Omental fat pad (tissue), 4 donors: ENCODE measurements at places on chromosomes 5 and 9. TPM values are rescaled to one million over a fixed set of nuclear protein-coding genes. Genes with fewer than 3 reads are reported as not detected.

The GARIN3 gene
- not detected for total RNA-seq

The GABRA6 gene
- total RNA-seq: not detected

GRCh38 chr5:135063511-135064234 is 29.6 kb upstream of the PITX1 start:
- no peak for DNase-seq

DNA sequence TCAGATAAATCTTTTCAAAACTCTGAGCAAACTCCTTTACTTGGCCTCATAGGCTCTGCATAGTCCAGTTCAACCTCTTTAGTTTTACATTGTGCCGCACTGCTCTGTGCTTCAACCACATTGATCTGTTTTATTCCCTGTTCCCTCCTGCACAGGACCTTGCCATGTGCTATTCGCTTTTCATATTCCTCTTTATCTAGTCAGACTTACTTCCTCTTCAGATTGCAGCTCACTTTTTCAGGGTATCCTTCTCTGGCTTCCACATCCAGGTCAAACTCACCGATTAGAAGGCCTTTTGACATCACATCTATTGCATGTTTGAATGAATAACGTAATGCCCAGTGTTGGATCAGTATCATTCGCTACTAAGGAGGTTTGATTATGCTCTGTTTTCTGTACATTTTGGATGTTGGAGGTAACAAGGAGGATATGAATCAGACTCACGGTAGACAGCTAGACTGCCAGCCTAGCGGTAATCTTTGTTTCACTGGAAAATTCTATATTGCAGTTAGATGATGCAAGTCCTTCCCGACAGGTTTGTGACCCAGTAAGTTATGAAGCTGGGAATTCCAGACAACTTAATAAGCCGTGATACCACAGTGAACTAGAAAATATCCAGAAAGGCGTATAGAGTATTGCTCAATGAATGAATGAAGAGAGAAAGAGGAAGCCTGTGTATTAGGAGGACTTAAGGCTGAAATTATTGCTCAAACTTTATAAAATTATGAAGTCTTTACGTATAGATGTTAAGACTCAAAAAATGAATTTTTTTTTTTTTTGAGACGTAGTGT is 65.7 kb downstream of the IQGAP2 start:
- DNase-seq: no peak

The OR1B1 gene
- not detected for total RNA-seq

DNA sequence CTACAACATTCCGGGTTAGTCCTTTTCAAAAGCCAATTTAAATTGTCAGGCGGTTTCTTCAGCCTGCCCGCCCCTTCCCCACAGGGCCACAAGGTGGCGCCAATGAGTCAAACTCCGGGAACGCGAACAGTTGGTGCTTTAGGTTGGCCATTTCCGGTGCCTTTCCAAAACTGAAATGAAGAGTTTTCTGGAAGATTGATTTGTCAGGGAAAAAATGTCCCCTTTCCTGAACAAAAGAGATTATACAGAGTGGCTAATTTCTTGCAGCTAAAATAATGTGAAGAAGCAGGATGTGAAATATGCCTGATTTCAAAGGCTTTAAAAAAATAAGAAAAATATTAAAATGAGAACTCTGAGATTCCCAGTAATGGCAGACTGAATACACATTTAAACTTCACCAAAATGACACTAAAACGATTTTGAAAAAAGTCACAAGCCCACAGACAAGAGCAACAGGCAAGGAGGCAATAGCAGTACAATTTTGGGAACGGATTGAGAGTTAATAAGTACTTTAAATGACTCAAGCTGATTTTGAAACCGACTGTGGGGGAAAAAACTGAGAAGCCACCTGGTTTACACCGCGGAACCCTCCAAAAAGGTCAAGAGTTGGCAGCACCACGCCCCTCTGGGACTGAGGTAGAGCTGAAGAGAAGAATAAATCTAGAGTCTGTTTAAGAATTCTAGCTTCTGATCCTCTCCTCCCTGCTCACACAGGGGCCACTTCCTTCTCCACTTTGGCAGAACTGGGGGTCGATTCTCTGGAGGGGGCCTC is 45.7 kb downstream of the SLC46A2 start:
- DNase-seq: peak; percentile 74

The ANKDD1B gene
- total RNA-seq: not detected

DNA sequence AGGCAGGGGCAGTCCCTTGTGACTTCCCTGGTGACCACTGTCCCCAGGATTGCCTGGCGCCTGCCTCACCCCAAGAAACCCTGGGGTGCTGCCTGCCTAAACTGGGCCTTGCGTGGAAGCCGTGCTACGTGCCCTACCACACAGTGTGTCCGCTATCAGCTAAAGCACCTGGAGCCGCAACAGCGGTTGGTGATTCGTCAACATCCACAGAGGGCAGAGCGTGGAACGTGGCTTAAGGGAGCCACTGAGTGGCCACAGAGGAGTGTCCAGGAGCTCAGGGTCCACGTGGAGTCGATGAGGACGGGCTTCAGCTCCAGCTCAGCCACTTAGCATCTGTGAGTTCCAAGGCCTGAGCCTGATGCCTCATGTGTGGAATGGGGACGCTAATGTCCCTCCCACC is 25.3 kb downstream of the LAMC3 start:
- no peak for DNase-seq

GRCh38 chr9:21750021-21750735 is 52.3 kb upstream of the MTAP start:
- no peak for DNase-seq

DNA sequence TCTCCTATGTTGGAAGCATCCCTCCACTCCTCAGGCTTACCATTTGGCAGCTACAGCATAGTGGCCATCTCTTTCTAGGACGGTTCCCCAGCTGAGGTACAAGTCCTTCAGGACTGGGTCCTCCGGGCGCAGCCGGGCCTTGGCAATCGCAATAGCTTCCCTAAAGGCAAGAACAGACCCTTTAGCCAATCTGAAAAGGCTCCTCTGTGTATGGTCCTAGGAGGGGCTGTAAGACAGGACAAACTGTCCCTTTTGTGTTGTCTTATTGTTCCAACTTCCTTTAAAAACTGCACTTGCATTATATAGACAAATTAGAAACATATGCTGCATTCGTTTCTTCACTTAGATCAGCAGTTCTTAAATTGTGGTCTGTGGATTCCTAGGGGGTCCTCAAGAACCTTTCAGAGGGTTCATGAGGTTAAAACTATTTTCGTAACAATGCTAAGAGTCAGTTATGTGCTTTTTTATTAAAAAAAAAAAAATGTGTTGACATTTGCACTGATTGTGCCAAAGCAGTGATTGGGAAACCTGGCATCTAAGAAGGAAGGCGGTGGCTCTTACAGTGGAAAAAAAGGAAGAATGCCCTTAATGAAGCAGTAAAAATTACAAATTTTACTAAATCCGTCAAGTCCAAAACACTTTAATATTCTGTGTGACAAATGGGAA is 38.7 kb downstream of the GEMIN5 start:
- DNase-seq: no peak

The DBH gene
- not detected for total RNA-seq

- DNase-seq: no peak
Observed at GRCh38 chr9:27192291-27192960, 83.4 kb downstream of the TEK start.

DNA sequence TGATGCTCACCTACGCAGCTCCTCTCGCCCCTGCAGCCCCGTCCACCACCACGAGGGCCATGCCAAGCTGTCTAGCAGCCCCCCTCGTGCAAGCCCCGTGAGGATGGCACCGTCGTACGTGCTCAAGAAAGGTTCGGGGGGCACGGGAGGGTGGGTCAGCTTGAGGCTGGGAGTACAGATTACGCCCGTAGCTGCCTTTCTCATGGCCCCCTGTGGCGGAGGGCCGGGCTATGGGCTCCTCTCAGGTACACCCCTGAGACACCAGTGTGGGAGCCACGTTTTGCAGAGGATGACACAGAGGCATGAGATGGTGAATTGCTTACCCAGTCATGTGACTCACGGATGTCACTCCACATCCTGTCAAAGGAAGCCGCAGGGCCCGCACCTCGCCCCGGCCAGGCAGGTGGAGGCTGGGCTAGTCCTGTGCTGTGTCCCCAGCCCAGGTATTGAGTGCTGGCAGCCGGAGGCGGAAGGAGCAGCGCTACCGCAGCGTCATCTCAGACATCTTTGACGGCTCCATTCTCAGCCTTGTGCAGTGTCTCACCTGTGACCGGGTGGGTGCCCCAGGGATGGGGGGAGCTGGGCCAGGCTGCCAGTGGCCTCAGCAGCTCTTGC is 33.7 kb downstream of the USP20 start:
- no peak for DNase-seq

GRCh38 chr9:92724528-92725265 is 39.9 kb downstream of the BICD2 start:
- DNase-seq: no peak

GRCh38 chr5:122713041-122713440 is 61.8 kb upstream of the SNX2 start:
- no peak for DNase-seq

GRCh38 chr5:179271428-179271734 is 73.9 kb downstream of the ADAMTS2 start:
- peak; percentile 21 for DNase-seq

GRCh38 chr9:124110307-124110915 is 98.8 kb downstream of the LHX2 start:
- DNase-seq: peak; percentile 30

DNA sequence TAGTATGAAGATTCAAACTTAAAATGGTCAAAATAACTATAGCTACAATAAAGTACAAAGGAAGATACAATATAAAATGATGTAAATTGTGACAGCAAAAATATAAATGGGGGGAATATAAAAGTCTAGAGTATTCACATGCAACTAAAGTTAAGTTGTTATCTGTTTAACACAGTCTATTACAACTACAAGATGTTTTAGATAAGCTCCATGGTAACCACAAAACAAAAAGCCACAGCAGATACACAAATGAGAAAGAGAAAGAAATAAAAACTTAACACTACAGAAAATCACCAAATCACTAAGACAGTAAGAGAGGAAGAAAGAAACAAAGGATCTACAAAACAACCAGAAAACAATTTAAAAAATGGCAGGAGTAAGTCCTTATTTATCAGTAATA is 17.0 kb upstream of the SH3TC2 start:
- DNase-seq: no peak

GRCh38 chr9:32424616-32425015 is 40.2 kb downstream of the ACO1 start:
- no peak for DNase-seq

GRCh38 chr9:34282096-34282495 is 47.0 kb downstream of the KIF24 start:
- DNase-seq: no peak

GRCh38 chr5:121285801-121286521 is 565.7 kb upstream of the FTMT start:
- no peak for DNase-seq

GRCh38 chr9:123234853-123235252 is 33.5 kb downstream of the STRBP start:
- DNase-seq: no peak

The FBN2 gene
- total RNA-seq: 3.2 TPM

GRCh38 chr5:24823625-24824024 is 178.8 kb upstream of the CDH10 start:
- no peak for DNase-seq

The GRM6 gene
- total RNA-seq: not detected

The FGF1 gene
- total RNA-seq: 26.9 TPM

- no peak for DNase-seq
Observed at GRCh38 chr9:107175041-107175440, 108.0 kb upstream of the RAD23B start.

GRCh38 chr5:42807722-42808447 is 3.8 kb downstream of the SELENOP start:
- no peak for DNase-seq

GRCh38 chr5:1467341-1468246 is 22.4 kb upstream of the SLC6A3 start:
- DNase-seq: no peak

GRCh38 chr5:112694853-112695709 is 42.6 kb upstream of the APC start:
- no peak for DNase-seq

- DNase-seq: no peak
Observed at GRCh38 chr5:138898742-138899141, 23.6 kb upstream of the LRRTM2 start.

GRCh38 chr9:90343366-90343765 is 299.3 kb downstream of the DIRAS2 start:
- no peak for DNase-seq

- DNase-seq: no peak
Observed at GRCh38 chr5:6372251-6373080, 5.9 kb downstream of the MED10 start.

The DDX4 gene
- total RNA-seq: not detected

- DNase-seq: no peak
Observed at GRCh38 chr9:88533951-88534455, 975 bp upstream of the NXNL2 start.

The PTGS1 gene
- total RNA-seq: 20.0 TPM

GRCh38 chr9:117290856-117291622 is 123.8 kb downstream of the ASTN2 start:
- no peak for DNase-seq

- DNase-seq: no peak
Observed at GRCh38 chr5:26104175-26104574, 934.2 kb downstream of the CDH9 start.

GRCh38 chr9:132193227-132194124 is 31.6 kb downstream of the NTNG2 start:
- no peak for DNase-seq

The MVB12B gene
- 14.1 TPM for total RNA-seq

DNA sequence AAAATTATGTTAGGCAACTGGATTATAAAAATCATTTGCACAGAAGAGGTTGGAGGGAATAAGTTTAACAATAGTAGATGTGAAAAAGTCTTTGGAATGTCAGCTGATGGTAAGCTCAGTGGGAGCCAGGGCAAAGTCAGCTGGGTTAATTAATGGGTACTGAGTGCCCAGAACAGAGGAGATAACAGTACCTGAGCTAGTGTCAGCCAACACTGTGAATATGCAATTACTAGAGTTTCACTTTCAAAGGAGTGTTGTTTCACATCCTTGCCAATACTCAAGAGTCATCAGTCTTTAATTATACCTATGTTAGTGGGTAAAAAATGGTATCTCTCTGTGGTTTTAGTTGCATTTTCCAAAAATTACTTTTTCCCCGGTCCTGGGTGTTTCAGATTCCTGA is 135.1 kb downstream of the KIF4B start:
- no peak for DNase-seq

- DNase-seq: no peak
Observed at GRCh38 chr9:104572612-104573011, 3.6 kb downstream of the OR13C8 start.

GRCh38 chr9:135926402-135927194 is 19.3 kb upstream of the CAMSAP1 start:
- no peak for DNase-seq

DNA sequence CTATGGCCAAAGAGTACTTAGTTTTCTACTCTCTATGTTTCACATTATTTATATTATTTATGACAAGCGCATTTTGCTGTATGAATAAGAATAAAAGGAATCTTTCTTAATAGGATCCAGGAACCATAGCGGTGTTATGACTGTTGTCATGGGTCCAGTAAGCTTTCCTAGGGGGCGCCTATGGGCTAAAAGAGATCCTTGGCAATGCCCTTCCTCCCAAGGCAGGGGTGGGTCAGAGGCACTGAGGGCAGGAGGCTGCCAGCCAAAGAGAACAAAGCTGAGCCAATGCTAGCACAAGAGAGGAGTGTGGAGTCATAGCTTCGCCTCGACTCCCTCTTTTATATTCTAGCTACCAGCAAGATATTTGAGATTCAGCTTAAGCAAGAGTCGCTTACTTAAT is 98.4 kb upstream of the GNAQ start:
- no peak for DNase-seq

- DNase-seq: no peak
Observed at GRCh38 chr5:37506722-37507121, 127.6 kb downstream of the WDR70 start.
